Stimulated activated CD4-positive, alpha-beta T cell treated with anti-CD3 and anti-CD28 coated beads, Interleukin-12 subunit alpha, Interleukin-12 subunit beta, amount 100 ng/mL, for 4 hours (primary cell): ENCODE measurements at places on chromosomes 6 and 20.

- DNase-seq = no peak
Observed at GRCh38 chr6:106939208-106939607, 35.3 kb downstream of the CD24 start.

GRCh38 chr6:100134297-100134696 is 140.3 kb upstream of the MCHR2 start:
- no peak for DNase-seq

- DNase-seq = peak; percentile 60
Observed at GRCh38 chr20:2451939-2452732, 18.5 kb downstream of the SNRPB start.

DNA sequence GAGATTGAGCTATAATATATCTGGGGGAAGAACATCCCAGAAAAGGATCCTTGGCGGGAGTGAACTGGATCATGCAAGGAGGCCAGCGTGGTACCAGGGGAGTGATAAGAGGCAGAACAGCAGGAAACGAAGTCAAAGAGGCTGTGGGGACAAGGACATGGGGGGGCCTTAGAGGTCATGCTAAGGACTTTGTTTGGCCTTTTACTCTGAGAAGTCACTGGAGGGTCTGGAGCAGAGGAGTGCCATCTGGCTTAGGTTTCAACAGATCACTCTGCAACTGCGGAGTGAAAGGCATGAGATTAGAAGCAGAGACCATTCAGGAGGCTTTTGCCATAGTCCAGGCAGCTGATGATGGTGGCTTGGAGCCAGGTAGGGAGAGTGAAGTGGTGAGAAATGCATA is 24.3 kb downstream of the MRAP2 start:
- no peak for DNase-seq

GRCh38 chr6:87481931-87482330 is 9.2 kb downstream of the SLC35A1 start:
- no peak for DNase-seq

DNA sequence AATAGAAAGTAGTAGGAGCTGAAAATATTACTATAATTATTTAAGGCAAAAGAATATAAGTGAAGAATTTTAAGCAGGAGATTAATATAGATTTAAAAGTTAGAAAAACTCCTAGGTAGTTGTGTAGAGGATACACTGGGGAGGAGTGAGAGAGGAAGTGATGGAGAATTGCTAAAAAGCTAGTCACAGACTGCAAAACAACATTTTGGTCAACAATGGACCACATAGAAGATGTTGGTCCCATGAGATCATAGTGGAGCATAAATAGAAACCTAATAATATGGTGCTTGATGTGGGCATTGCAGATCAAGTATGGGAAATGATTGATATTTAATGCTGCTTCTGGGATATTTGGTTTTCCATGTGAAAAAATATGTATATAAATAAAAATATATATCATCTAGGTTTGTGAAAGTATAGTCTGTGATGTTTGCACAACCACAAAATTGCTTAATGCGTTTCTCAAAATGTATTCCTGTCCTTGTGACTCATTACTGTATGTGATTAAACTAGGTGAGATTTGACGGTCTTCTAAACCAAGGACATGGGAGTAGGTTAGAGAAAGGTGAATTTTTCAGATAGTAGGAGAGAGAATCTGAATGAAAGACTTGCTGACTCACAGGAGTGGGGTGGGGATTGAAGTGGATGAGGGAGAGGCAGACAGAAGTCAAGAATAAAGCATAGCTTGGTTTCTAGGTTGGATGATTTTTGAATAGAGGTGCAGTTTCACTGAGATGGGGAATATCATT is 174.0 kb downstream of the BCKDHB start:
- no peak for DNase-seq

- no peak for DNase-seq
Observed at GRCh38 chr6:44071670-44072451, 55.4 kb downstream of the MRPL14 start.

- no peak for DNase-seq
Observed at GRCh38 chr20:20395087-20395486, 27.2 kb downstream of the INSM1 start.

DNA sequence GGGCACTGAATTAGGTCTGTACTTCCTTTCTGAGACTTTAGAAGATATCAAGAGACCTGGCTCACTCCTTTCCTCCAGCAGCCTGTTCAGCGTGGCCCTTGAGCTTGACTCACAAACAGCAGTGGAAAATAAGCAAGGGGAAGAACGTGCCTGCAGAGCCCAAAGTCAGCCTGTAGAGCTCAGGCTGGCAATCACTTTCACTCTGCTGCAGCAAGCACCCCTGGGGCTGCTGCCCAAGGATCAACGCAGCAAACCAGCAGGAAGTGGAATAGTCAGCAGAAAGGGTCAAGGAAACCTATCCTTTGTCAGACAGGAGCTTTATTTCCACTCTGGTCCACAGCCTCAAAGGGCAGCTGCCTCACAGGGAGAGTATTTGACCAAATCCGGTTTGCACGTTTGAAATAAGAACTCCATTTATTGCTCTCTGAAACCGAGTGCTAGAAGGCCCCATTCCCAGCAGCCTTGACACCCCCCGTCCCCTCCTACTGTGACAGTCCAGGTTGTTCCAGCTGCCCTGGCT is 77.4 kb downstream of the PRDM1 start:
- DNase-seq = peak; percentile 34

GRCh38 chr6:34229877-34230276 is 6.8 kb upstream of the HMGA1 start:
- DNase-seq = no peak

GRCh38 chr20:11118802-11119380 is 445.1 kb upstream of the JAG1 start:
- no peak for DNase-seq

- no peak for DNase-seq
Observed at GRCh38 chr6:14826456-14826855, 419.4 kb upstream of the JARID2 start.

GRCh38 chr20:47854687-47855212 is 69.5 kb upstream of the SULF2 start:
- DNase-seq = no peak

GRCh38 chr6:134593887-134594286 is 276.0 kb upstream of the SGK1 start:
- DNase-seq = no peak

- peak; percentile 20 for DNase-seq
Observed at GRCh38 chr6:37783856-37784584, 35.5 kb upstream of the ZFAND3 start.

- DNase-seq = no peak
Observed at GRCh38 chr6:170172825-170173256, 118.0 kb downstream of the DLL1 start.

DNA sequence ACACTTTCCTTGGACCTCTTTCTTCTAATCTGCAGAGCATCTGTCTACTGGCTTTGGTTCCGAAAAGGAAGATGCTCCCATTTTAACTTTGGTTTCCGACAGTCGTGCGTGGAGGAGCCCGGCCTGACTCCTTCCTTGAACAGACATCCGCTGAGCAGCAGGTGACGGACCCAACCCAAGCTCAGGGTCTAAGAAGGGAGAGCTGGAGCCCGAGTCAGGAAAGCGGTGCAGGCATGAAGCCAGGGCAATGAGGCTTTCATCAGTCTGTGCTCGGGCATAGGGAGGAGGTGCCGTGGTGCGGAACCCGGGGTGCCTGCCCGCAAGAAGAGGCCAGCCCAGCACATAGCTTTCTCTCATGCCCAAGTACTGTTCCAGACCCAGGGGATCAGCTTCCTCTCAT is 109.4 kb downstream of the CDH4 start:
- no peak for DNase-seq

DNA sequence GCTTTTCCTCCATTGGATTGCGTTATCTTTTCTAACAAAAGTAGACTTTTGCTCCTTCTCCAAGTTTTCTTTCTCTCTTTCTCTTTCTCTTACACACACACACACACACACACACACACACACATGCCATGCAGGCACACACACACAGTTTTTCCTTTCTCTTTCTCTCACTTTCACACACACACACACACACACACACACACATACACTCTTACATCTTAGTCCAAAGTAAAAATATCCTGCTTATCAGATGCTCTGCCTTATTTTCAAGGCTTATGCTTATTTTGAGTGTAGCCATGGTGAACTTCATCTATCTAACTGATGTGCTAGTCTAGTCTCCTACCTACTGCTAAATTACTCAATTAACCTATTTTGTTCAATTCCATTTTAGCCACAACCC is 34.4 kb upstream of the RAB23 start:
- DNase-seq = no peak

DNA sequence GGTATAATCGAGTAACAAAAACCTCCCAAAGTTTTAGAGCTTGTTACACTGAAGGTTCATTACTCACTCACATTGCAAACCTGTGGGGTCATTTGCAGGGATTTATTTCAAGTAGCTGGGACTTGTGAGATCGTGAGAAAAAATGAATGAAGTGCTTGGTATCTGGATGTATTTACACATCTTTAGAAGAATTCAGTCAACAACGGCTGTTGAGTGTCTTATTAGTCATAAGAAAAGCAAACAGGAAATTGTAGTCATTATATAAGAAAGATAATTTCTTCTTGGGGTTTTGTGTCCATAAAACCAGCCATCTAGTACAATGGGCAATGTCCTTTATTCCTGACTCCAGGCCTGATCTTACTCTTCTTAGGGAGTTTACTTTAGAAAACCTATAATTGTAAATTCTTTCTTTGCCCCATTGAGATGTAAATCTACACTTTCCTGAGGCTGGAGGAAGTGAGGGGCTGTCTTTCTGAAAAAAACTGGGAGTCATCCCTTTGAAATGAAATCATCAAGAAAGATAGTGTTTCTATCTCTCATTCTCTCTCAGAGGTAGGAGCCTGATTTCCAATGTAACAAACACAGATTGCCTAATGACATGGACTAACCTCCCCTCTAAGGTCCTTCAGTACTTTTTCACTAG is 202.5 kb upstream of the ASCC3 start:
- DNase-seq = no peak

- DNase-seq = no peak
Observed at GRCh38 chr20:3405696-3406358, 1.6 kb downstream of the DNAAF9 start.

GRCh38 chr6:36924131-36924530 is 30.4 kb upstream of the PI16 start:
- DNase-seq = no peak

GRCh38 chr6:129954749-129955431 is 63.5 kb upstream of the L3MBTL3 start:
- DNase-seq = no peak

GRCh38 chr6:119129968-119130484 is 51.6 kb upstream of the FAM184A start:
- DNase-seq = no peak

GRCh38 chr6:39330057-39330456 is 7.6 kb upstream of the KCNK16 start:
- no peak for DNase-seq

- DNase-seq = no peak
Observed at GRCh38 chr6:47302043-47302442, 7.7 kb downstream of the TNFRSF21 start.

DNA sequence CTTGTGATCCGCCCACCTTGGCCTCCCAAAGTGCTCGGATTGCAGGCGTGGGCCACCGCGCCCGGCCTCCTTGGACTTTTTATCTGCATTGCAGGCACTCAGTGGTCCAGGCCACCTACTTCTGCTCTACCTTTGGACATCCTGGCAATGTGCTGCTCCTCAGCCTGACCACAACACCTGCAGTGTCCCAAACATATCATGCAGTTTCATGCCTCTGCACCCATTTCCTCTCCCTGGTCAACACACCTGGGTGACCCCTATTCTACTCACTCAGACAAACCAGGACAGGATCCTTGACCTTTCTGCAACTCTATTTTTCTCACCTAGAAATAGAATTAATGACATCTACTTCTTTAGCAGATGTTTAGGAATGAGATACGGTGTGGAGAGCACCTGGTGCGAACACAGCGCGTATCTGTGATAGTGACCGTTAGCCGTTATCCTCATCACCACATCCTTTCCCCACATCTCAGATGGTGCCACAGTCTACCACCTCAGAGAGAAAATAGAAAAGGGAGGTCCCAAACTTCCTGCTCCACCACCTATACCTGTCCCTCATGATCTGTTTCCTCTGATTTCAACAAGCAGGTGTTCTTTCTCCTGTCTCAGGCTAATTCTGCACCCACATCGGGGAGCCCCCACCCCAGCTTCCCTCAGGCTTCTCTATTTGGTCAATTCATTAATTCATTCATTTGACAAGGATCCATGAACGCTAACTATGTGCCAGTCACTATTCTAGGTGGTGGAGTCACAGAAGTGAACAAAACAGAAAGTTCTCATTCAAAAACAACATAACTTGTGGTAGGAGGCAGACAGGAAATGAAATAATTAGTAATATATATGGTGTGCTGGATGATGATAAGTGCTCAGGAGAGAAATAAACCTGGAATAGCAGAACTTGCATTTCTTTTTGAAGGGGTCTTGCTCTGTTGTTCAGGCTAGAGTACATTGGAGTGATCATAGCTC is 4.3 kb upstream of the BTN3A2 start:
- no peak for DNase-seq

- DNase-seq = no peak
Observed at GRCh38 chr20:60024245-60024644, 66.0 kb downstream of the CDH26 start.

GRCh38 chr6:5763871-5764270 is 242.9 kb downstream of the NRN1 start:
- DNase-seq = no peak

- no peak for DNase-seq
Observed at GRCh38 chr20:22403022-22403631, 181.2 kb downstream of the FOXA2 start.
